Activated CD4-positive, alpha-beta T cell treated with anti-CD3 and anti-CD28 coated beads for 36 hours (primary cell): ENCODE measurements at places on chromosomes 1 and 21. TPM values are rescaled to one million over a fixed set of nuclear protein-coding genes. Genes with fewer than 3 reads are reported as not detected.

Gene OR2L13
- not detected for total RNA-seq

- peak; percentile 33 for DNase-seq
Measured at GRCh38 chr21:44375281-44375651, 21.8 kb downstream of the TRPM2 start.

Gene ATF6
- 31.9 TPM for total RNA-seq

GRCh38 chr1:19312782-19313635 is 883 bp downstream of the SLC66A1 start:
- no peak for DNase-seq

DNA sequence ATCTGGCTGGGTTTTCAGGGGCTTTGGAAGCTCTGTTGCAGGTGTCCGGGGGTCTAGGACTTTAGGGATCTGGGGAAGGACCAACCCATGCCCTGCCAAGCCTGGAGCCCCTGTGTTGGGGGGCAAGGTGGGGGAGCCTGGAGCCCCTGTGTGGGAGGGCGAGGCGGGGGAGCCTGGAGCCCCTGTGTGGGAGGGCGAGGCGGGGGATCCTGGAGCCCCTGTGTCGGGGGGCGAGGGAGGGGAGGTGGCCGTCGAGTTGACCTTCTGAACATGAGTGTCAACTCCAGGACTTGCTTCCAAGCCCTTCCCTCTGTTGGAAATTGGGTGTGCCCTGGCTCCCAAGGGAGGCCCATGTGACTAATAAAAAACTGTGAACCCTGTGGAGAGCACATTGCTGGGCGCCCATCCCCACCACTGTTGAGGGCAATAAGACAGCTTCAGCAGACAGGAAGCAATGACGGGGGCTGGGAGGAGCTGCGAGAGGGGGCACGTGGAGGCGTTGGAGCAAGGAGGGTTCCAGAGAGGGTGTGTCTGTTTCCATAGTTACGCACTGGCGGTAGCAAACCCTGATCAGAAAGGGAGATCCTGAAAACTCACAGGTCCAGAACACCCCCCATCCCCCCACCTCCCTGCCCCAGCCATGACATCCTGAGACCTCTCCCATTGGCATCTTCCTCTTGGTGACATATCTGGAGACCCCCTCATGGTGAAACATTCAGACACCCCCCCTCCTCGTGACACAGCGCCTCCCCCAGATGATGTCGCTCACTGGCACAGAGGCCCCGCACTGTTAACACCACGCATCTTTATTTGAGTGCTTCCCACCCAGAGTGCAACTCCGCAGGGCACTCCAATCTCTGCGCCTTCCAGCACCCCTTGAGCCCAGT is 8.4 kb downstream of the MYBPH start:
- DNase-seq, result peak; percentile 20

- peak; percentile 86 for DNase-seq
Measured at GRCh38 chr1:119948342-119949214, 52.3 kb upstream of the ADAM30 start.

GRCh38 chr21:18608226-18608625 is 204.6 kb upstream of the TMPRSS15 start:
- DNase-seq, result no peak

- no peak for DNase-seq
Measured at GRCh38 chr1:34278211-34278610, 101.5 kb downstream of the C1orf94 start.

GRCh38 chr21:35358008-35358407 is 308.9 kb upstream of the RUNX1 start:
- no peak for DNase-seq

Gene NTRK1
- 4.4 TPM for total RNA-seq

Gene ECM1
- total RNA-seq, result 1.2 TPM

Gene TSEN15
- total RNA-seq, result 44.1 TPM

DNA sequence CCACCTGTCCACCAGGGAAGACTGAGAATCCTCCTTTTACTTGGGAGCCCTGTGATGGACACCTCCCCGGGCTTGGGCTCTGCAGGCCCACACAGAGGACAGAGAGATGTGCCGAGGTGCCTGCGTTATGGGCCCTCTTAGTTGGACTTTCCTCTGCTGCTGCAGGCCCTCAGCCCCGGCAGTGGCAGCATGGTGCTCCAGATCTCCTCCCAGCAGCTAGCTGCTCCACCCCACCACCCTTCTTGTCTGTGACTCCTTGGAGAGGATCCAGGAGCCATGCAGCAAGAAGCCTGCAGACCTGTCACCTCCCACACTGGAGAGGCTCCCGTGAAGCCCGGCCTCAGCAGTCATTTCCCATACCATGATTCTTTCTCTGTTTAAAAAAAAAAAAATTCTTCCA is 27.4 kb downstream of the PHGDH start:
- DNase-seq, result no peak

DNA sequence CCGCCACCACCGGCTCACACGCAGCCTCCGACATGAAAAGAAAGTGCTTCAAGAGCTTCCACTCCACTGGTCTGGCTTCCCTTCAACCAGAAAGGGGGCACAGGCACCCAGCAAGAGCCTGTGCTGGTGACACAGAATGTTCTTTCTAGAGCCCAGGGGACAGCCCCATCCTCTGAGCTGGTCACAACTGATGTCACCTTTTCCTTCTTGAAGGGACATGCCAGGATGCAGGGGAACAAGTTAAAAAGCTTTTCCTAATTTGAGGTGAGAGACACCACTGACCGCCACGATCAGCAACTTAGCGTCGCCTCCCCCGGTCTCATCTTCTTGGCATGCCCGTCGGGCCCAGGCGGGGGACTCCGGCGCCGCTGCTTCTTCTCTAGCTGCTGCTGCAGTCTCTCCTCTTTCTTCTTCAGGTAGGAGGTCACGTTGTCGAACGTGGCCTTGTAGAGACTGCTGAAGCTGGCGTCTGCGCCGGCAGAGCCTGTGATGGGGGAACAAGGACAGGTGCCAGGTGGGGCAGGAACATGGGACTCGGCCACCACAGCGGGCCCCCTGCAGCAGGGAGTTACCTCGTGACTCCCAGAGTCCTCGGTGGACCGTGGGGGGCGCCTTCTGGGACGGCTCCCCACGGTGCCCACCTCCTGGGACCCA is 29.5 kb downstream of the WDR4 start:
- no peak for DNase-seq

Gene SLC37A1
- 18.2 TPM for total RNA-seq

GRCh38 chr21:43933199-43933598 is 68.2 kb downstream of the AGPAT3 start:
- DNase-seq, result no peak

- DNase-seq, result peak; percentile 81
Measured at GRCh38 chr1:40476924-40477677, at the start of gene ZFP69. Gene ZFP69, plus strand, starts transcription at chr1:40477290. Its CDS starts 2,072 bp downstream, at chr1:40479362.
